ENCODE measurements at places on chromosomes 7 and 10. TPM values are rescaled to one million over a fixed set of nuclear protein-coding genes. Genes with fewer than 3 reads are reported as not detected.

The DUSP5 gene
- total RNA-seq, result 9.5 TPM

The NEUROD6 gene
- not detected for total RNA-seq

The OR6B1 gene
- total RNA-seq, result not detected

The SEMA3C gene
- total RNA-seq, result 268 TPM

The C7orf57 gene
- 0.62 TPM for total RNA-seq

The GIMAP2 gene
- total RNA-seq, result 3.0 TPM

The LHFPL3 gene
- not detected for total RNA-seq

The FOXP2 gene
- total RNA-seq, result 0.12 TPM

The PCDH15 gene
- not detected for total RNA-seq

The EMX2 gene
- 0.81 TPM for total RNA-seq

The WNT2 gene
- not detected for total RNA-seq

The TRIL gene
- not detected for total RNA-seq

The EBF3 gene
- total RNA-seq, result not detected

The LRMDA gene
- 0.07 TPM for total RNA-seq

The TMEM225B gene
- not detected for total RNA-seq

The ANKRD2 gene
- total RNA-seq, result 2.0 TPM

The COMTD1 gene
- 49.9 TPM for total RNA-seq

The PRF1 gene
- not detected for total RNA-seq

The UCN3 gene
- total RNA-seq, result not detected

The MYOF gene
- total RNA-seq, result 317 TPM

The VWDE gene
- not detected for total RNA-seq

The LBX1 gene
- 1.1 TPM for total RNA-seq

The PGAM2 gene
- total RNA-seq, result not detected

The SPDYE11 gene
- total RNA-seq, result not detected

The GPR22 gene
- not detected for total RNA-seq

The GIMAP4 gene
- not detected for total RNA-seq

The CPA2 gene
- not detected for total RNA-seq

The NEUROG3 gene
- total RNA-seq, result not detected

Data from A172 (cell line).